ENCODE measurements at places on chromosomes 6 and 20. TPM values are rescaled to one million over a fixed set of nuclear protein-coding genes. Genes with fewer than 3 reads are reported as not detected.

The NANP gene
- 5.7 TPM for total RNA-seq

The GPR63 gene
- not detected for total RNA-seq

The GLP1R gene
- total RNA-seq, result not detected

The C2 gene
- 1.8 TPM for total RNA-seq

The HAO1 gene
- total RNA-seq, result not detected

The PNPLA1 gene
- not detected for total RNA-seq

The CLVS2 gene
- total RNA-seq, result not detected

The LY6G5B gene
- 15.8 TPM for total RNA-seq

The MICB gene
- total RNA-seq, result not detected

The BPIFB4 gene
- total RNA-seq, result not detected

The GTSF1L gene
- total RNA-seq, result not detected

The OPRM1 gene
- 1.5 TPM for total RNA-seq

The ECT2L gene
- total RNA-seq, result not detected

The TREML1 gene
- not detected for total RNA-seq

The SHLD1 gene
- not detected for total RNA-seq

The OPRL1 gene
- 0.55 TPM for total RNA-seq

Data from stomach (tissue), 19 donors.